ENCODE measurements at places on chromosomes 4 and X.

DNA sequence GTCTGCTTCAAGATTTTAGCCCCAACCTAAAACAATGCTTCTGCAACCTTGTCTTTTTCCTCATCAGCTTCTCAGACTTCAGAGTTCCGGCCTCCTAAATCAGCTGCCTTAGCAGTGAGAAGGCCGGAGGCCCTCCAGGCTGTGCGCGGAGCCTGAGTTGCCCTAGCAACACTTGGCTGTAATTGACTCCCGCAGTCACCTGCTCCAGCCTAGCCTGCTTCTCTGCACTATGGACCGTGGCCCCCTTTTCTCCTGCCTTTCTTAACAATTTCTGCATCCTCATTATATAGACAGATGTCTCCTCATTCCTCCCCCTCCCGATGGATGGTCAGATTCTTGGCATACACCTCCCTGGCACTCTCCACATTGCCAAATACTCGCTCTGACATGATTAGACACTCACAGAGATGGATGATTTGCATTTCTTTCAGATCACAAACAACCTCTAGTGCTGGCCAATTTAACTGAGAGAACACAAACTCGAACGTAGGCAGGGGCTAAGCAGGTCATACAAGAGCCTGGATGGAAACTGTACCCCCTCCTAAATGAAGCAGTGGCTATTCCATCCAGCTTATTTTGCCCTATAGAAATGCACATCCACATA, 9.5 kb upstream of the HUWE1 start:
- DNase-seq: no peak

GRCh38 chr4:153440475-153440874, 25.7 kb upstream of the TMEM131L start:
- no peak for DNase-seq

DNA sequence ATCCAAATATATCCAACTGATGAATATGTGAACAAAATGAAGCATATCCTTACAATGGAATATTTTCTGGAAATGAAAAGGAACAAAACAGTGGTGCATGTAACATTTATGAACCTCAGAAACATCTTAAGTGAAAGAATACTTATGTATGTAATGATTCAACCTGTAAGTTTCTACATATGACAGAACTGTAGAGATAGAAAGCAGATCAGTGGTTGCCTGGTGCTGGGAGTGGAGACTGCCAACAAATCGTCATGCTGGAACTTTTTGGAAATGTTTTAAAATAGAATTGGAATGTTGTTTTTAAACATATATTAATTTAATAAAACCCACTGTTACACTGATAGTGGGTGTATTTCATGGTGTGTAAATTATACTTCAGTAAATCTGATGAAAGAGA, 667.5 kb downstream of the RAPGEF2 start:
- no peak for DNase-seq

GRCh38 chr4:108287834-108288413, 119.2 kb upstream of the LEF1 start:
- DNase-seq: no peak

GRCh38 chr4:107742791-107743190, 22.8 kb upstream of the PAPSS1 start:
- no peak for DNase-seq

GRCh38 chrX:31516527-31516926, 444.7 kb upstream of the FTHL17 start:
- DNase-seq: no peak

GRCh38 chrX:19576742-19577141, 61.4 kb upstream of the MAP3K15 start:
- DNase-seq: no peak

DNA sequence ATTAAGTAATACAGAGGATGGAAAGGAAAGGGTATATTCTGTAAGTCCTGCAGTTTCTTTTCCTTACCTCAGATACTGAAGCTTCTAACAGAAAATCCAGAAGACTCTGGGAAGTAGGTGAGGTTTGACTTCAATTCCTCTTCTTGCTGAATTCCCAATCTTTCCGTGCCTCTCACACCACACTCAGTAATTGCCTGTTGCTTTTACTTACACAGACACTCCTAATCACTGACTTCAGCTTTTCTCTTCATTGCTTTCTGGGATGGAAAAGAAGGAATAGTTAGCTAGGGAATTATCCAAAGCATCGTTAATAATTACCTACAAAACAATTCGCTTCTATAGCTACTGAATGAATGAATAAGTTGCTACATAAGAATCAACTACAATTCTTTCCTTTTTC, 163.6 kb downstream of the FBXO8 start:
- no peak for DNase-seq

DNA sequence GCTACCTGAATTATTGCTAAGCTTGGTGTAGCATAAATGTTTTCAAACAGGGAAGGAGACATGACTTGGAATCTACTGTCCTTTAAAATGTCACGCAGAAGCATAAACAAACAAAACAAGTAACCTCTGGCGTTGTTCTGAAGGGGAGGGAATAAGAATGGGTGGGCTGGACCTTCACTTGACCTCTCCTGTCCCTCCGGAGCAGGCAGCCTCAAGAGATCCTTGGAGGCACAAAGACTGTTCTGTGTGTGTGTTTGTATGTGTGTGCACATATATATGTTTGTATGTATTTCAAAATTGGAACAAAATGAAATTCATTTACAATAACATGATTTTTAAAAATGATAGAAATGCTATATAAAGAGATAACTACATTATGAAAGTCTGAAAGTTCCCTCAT, 91.3 kb upstream of the DCLK2 start:
- no peak for DNase-seq

DNA sequence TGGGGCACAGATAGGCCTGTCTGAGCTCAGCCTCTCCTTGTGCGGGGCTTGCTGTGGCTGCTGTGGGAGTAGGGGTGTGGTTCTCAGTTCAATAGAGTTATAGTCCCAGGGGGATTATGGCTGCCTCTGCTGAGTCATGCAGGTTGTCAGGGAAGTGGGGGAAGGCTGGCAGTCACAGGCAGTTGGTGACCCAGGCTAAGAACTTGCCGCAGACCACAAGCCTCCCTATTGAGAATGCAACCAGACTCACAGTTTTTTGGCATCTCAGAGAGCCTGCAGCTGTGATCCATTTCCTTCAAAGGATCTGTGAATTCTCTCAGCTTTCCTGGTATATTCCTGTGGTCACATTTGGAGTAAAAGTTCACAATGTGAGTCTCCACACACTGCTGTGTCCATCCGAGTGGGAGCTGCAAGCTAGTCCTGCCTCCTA, 364.9 kb downstream of the ZNF674 start:
- DNase-seq: no peak

DNA sequence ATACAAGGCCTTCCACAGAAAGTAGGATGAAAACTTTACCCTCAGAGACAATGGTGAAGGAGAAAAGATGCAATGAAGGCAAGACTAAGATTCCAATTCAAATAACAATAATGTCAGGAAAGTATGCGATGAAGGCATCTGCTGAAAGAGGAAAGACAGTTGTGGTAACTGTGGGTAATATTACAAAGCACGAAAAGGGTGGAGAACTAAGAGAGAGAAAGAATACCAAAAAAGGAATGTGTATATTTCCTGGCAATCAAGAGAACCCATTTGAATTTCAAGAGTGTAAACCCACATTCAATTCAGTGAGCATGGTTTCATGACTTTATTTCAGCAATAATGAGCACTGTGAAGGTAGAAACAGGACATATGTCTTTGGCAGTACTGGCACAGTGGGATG, 225.5 kb downstream of the PALLD start:
- no peak for DNase-seq

DNA sequence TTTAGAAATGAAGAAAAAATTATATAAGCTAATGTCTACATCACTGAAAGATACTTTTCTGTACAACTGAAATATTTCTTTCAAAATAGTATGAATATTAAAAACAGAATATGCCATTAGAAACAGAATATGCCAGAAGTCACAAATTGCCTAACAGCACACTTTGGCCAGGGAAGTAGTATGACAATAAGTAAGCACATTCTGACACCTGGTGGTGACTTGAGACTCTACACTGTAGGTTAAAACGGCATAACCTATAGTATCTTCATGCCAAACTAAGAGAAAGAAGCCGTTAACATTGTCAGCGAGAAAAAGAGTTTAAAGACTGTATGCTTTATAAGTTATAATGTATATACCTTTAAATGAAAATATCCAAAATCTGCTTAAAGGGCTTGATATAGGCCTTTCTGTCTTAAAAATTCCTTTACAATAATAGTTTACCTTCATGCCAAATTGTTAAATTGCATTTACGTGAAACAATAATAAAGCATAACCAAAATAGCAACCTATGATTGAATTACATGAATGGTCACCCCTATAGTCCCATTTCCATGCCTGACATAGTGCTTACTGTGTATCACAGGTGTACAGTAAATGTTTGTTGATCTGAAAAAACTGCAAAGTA, 32.8 kb downstream of the FAM13A start:
- peak; percentile 77 for DNase-seq

GRCh38 chr4:158065176-158065575, 107.6 kb downstream of the GASK1B start:
- no peak for DNase-seq

GRCh38 chr4:24352112-24352511, 232.2 kb downstream of the DHX15 start:
- DNase-seq: no peak
